ENCODE measurements at places on chromosomes 16 and 17. TPM values are rescaled to one million over a fixed set of nuclear protein-coding genes. Genes with fewer than 3 reads are reported as not detected.

Gene MT4
- total RNA-seq: not detected

- peak overlapping the region; percentile 69 for H3K4me3 ChIP-seq
- peak overlapping the region; percentile 99 for H3K27ac ChIP-seq
- peak; percentile 74 for DNase-seq
Observed at GRCh38 chr16:22188595-22189442, 17.3 kb upstream of the EEF2K start.

GRCh38 chr17:61400066-61400716 lies 548 bp downstream of the TBX2 start:
- H3K4me3 ChIP-seq: no peak overlapping the region
- no peaks in the 10 kb centered on the region for H3K27me3 ChIP-seq
- H3K36me3 ChIP-seq: no peaks in the 10 kb centered on the region
- no peak overlapping the region for H3K27ac ChIP-seq
- peaks cover 43% of the 10 kb centered on the region for H3K4me1 ChIP-seq
- DNase-seq: no peak

DNA sequence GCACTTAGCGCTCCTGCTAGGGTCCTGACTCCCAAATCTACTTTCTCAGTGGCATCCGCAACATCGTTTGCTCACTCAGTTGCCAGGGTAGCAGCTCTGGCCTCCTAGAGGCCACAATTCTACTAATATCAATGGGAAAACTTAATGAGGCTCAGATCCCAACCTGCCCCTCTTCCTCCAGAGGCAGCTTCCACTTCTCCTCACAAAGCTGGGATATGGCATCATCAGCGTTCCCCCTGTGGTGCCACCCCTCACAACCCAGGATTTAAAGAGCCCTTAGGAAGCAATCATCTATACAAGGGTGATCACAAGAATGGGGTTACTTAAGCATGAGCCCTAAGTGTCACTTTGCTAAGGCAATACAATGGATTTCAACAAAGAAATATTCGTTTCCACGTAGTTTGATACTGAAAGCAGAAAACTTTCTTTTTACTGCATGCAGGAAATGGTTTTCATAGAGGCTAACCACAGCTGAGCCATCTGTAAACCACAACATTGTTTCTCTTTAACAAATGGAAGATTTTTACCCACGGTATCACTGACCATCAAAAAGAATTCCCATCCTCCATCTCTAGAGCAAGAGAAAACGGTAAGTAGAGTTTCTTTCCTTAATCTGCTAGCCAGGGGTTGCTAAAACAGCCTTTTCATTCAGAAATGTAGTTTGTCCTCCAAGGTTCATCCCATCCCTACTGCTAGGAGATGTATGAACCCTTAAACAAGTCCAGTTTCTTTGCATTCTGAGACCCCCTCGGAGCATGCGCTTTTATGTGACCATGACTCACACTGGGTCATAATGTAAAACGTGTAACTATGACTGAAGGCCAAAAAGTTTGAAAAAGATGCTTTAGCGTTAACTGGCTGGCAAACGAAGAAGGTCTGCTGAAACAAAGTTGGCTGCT lies 68.3 kb upstream of the BCAR1 start:
- no peaks in the 10 kb centered on the region for H3K27me3 ChIP-seq
- peaks cover 19% of the 10 kb centered on the region for H3K4me1 ChIP-seq
- peak; percentile 44 for DNase-seq
- no peaks in the 10 kb centered on the region for H3K36me3 ChIP-seq

Measured in naive thymus-derived CD4-positive, alpha-beta T cell (primary cell).